RWPE1 (cell line): ENCODE measurements at places on chromosomes 7 and 10.

DNA sequence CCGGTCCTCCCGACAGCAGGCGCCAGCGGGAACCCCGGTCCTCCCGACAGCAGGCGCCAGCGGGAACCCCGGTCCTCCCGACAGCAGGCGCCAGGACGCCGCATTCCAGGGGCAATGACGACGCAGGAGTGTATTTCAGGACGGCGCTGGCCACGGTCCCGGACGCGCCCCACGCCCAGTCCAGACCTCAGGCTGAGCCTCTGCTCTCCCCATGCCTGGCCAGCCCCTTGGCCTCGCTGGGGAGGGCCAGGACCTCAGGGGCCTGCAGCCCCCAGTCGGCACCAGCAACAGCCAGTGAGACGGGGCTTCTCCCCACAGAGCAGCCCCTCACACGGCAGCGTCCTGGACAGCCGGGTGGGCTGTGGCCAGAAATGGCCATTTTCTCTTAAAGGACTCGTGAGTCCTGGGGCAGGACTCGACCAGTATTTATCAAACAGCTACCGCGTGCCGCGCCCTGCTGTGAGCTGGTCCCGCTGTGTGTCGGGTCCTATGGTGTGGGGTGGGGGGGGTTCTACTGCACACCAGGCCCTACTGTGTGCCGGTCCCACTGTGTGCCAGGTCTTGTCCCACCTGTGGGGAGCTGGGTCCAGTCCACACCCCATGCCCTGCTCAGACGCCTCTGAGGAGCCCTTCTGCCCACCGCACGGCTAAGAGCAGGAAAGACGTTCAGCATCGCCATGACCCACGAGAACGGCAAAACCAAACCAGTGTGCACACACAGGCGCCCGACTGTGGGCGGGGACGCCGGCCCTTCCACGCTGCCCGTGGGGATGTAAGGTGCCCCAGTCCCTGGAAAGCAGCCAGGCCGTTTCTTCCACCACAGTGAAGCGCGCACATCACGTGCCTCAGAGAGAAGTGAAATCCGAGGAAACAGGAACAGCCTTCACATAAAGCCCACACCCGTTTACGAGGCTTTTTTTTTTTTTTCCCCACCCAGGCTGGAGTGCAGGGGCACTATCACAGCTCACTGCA lies 33.3 kb downstream of the GET4 start:
- DNase-seq: peak; percentile 28

- no peak for DNase-seq
Measured at GRCh38 chr10:110783509-110784107, 88.1 kb upstream of the PDCD4 start.

DNA sequence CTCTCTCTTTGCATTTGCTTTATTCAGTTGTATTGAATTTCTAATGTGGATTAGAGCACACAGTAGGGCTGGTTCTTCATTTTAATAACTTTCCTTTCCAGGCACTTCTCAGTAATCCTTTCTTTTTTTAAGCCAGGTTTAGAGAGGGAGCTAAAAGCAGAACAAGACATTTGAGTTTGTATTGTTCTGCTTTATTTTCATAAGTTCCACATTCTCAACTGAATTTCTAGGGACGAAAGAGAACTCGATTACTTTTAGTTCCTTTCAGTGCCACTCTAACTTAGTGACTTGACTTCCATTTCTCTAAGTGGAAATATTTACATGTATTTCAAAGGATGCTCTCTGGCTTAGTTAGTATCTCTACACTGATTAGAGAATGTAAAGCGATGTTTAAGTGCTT lies 145.6 kb downstream of the EXOC4 start:
- no peak for DNase-seq

- DNase-seq: peak; percentile 13
Measured at GRCh38 chr7:37901236-37901827, 15.3 kb downstream of the SFRP4 start.

- DNase-seq: no peak
Measured at GRCh38 chr10:34908481-34908880, 93.4 kb upstream of the PARD3 start.

GRCh38 chr7:44472843-44473242 lies 17.6 kb downstream of the NUDCD3 start:
- peak; percentile 29 for DNase-seq

DNA sequence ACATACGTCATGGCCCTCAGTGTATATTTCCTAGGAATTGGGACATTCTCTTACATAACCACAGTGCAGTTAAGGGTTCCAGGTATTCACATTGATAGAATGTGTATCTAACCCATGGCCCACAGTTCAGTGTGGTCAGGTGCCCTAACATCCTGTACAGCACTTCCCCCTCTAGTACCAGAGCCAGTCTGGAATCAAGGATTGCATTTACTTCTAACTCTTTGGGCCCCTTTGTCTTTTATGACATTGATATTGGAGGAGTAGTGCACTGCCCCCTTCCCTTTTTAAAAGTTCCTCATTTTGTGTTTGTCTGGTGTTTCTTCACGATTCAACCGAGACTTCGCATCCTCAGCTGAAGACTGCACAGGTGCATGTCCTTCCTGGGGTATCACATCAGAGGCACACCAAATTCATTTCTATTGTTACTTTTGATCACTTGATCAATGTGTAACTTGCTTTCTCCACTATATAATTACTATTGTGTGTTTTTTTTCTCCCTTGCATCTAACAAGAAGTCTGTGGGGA lies 22.4 kb upstream of the NPFFR1 start:
- no peak for DNase-seq

DNA sequence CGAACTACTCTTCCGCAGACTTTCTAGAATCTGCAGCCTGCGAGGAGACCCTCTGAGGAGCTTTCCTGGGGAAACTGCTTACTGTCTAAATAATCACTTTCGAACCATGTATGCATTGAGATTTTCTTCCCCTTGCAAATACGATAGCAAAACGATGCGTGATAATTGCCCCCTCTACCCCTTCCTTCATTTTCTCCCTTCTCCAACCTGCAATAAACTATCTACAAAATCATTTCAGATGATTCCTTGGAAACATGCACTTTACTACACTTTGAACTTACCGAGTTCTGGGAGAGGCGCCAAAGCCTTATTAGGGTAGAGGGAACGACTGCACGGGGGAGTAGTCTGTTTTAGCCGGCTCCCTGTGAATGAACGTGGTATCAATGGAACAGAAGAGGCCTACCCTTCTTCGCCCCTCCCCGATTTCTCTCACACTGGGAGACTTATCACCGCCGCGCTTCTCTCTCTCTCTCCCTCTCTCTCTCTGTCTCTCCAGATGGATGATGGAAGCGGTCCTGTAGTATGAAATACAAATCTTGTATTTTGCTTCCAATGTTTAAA lies at the start of gene FGFBP3:
Gene FGFBP3, minus strand, starts transcription at position 370 of the 561 bp plus-strand sequence. CDS start 517 bp downstream, outside the sequence.
- DNase-seq: peak; percentile 55

- no peak for DNase-seq
Measured at GRCh38 chr10:30056767-30057355, 2.5 kb downstream of the JCAD start.

GRCh38 chr7:114662002-114662677 lies 247.5 kb downstream of the FOXP2 start:
- DNase-seq: no peak

DNA sequence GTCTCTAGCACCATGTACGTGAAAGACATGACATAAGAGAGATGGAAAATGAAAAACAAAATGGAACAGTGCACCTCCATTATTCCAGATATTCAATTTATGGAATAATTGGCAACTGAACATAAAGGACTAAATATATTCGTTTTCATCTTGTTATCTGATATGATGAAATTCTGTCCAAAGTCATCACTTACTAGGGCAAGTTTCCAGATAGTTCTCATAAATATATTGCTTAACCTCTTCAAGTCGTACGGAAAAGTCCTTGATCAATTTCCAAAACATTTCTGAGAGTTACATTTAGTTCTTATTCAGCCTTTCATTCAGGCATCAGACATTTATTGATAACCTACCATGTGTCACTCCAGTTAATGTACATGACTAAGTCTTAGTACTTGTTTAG lies 185.2 kb downstream of the HGF start:
- DNase-seq: no peak

DNA sequence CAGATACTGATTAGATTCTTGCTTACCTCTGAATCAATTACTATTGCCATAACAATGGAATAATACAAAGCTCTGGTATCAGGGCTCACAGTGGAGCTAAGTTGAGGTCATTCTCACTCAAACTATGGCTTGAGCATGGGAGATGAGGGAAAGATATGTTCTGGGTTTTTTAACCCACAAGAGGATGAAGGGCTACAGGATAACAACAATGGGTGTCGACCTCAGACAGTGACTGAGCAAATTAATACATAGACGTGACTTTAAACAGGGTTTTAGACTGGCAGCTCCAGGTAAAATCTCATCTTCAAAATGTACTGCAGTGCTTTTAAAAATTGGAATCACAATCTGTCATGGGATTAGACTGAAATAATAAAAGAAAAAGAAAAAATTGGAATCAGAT lies 7.5 kb upstream of the HIBADH start:
- DNase-seq: no peak

DNA sequence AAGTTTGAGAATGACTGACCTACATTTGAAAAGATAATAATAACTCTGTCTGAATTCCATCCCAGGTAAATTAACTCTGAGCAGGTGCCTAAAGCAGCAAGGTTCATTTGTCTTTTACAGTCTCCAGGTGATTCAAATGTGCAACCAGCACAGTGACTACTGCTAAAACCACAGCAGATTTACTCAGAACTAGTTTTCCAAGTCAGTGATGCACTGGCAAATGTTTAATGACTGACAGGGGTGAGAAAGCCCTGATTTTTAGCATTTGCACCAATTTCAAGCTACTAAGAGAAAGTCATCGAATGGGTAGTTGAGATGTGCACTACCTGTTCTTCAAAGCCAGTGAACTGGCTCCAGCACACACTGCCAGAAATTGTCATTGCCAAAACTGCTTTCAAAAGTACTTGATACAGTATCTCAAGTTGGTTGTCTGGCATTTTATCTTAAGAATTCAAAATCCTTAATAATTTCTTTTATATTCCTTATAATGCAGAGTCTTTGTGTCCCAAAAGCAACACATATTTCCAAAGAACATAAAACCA lies 60.3 kb downstream of the ATOH7 start:
- no peak for DNase-seq

DNA sequence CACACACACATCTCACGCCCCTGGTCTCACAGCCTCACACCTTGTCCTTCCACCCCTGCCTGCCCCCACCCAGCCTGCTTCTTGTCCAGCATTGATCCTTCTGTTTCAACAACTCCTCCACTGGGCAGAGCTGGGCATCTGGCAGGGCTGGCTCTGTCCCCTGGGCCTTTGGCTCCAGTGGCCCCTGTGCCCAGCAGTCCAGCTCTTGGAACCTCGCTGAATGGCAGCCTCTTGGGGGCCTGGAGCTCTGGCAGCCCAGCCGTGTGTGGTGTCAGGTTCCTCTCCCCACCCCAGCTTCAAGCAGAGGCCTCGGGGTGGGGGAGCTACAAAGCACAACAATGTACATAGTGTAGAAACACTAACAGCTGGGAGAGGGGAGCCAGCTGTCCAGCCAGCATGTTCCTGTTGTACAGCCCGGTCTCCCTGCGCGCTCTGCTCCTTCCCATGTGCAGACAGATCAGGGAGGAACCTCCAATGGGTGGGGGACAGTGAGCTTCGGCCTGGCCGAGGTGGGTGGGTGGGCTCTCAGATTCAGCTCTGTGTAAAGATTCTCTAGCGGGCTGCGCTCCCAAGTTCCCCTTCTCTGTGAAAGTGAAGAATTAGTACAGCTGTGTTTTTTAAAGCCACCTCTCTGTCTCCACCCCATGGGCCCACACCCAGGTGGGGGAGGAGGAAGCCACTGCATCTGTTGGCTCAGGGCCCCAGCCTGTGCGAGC lies 19.4 kb downstream of the ZMIZ2 start:
- no peak for DNase-seq

GRCh38 chr7:73683056-73683787 lies at the start of the genes BUD23 and DNAJC30:
Gene BUD23, plus strand, starts transcription at chr7:73683597. Its CDS starts 29 bp downstream, at chr7:73683626.
Gene DNAJC30, minus strand, starts transcription at chr7:73683453. Its CDS starts 30 bp downstream, at chr7:73683423.
- peak; percentile 98 for DNase-seq

GRCh38 chr7:38584443-38585210 lies 46.5 kb downstream of the AMPH start:
- DNase-seq: no peak

DNA sequence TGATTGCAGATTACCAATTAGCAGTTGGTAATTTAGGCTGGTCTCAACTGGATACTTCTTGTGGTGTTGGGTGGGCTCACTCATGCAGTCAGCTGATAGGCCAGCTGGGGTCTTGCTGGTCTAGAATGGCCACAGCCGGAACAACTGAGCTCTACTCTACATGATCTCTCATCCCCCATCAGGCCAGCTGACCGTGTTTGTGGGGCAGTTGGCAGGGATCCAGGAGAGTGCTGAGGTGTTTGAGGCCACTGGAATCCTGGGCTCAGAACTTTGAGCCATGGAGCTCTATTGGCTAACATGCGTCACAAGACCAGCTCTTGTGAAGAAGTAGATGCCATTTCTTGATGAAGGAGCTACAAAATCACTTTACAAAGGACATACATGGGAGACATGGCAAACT lies 242.4 kb downstream of the GFRA1 start:
- DNase-seq: no peak
